Naive thymus-derived CD4-positive, alpha-beta T cell (primary cell): ENCODE measurements at places on chromosomes 13 and 19.

DNA sequence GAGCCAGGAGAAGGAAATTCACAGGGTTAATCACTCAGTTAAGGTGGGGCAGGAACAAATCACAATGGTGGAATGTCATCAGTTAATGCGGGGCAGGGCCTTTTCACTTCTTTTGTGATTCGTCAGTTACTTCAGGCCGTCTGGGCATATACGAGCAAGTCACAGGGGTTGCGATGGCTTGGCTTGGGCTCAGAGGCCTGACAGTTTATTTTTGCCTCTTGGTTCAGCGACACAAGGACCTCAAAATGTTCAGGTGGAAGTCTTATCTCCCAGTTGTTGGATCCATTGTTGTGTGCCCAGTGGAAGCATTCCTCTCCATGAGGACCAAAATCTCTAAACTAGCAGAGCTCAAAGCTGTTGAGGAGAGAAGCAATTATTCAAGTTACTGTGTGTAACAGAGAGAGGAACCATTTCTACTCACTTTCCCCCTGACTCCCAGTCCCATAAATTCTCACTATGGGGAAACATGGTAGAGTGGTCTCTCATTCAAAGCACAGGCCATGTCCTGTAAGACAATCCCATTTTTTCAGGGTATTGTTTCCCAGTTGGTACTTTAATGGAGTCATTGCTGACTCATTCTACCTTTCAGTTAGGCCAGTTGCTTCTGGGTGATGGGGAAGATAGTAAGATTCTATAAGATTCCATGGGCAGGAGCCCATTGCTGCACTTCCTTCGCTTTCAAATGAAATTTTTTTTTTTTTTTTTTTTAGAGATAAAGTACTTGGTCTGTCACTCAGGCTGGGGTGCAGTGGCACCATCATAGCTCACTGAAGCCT lies 8.8 kb upstream of the COX7A1 start:
- no peaks in the 10 kb centered on the region for H3K4me1 ChIP-seq
- H3K36me3 ChIP-seq = no peaks in the 10 kb centered on the region
- no peak overlapping the region for H3K4me3 ChIP-seq
- H3K27ac ChIP-seq = no peak overlapping the region

GRCh38 chr13:76132532-76132931 lies 496.4 kb downstream of the LMO7 start:
- no peaks in the 10 kb centered on the region for H3K4me1 ChIP-seq
- no peak overlapping the region for H3K27ac ChIP-seq
- H3K36me3 ChIP-seq = no peaks in the 10 kb centered on the region

DNA sequence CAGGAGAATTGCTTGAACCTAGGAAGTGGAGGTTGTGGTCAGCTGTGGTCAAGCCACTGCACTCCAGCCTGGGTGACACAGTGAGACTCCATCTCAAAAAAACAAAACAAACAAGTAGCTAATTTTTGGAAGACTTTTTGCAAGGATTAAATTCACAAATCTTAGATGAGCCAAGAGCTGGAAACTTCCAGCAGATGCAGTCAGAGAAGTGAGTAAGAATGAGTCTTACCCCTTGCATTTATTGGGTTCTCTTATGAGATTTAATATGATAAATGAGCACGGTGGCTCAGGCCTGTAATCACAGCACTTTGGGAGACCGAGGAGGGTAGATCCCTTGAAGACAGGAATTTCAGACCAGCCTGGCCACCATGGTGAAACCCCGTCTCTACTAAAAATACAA lies 44.9 kb upstream of the NBEA start:
- H3K27me3 ChIP-seq = no peaks in the 10 kb centered on the region
- no peak overlapping the region for H3K27ac ChIP-seq
- no peak for DNase-seq
- H3K36me3 ChIP-seq = no peaks in the 10 kb centered on the region
- H3K4me1 ChIP-seq = no peaks in the 10 kb centered on the region
- no peak overlapping the region for H3K4me3 ChIP-seq

GRCh38 chr19:11330127-11330526 lies 9.3 kb downstream of the RAB3D start:
- no peak for DNase-seq
- H3K4me3 ChIP-seq = no peak overlapping the region
- H3K36me3 ChIP-seq = no peaks in the 10 kb centered on the region
- no peak overlapping the region for H3K27ac ChIP-seq
- no peaks in the 10 kb centered on the region for H3K27me3 ChIP-seq

- H3K27me3 ChIP-seq = no peaks in the 10 kb centered on the region
- H3K4me3 ChIP-seq = no peak overlapping the region
- no peaks in the 10 kb centered on the region for H3K4me1 ChIP-seq
- no peak for DNase-seq
- no peaks in the 10 kb centered on the region for H3K36me3 ChIP-seq
Measured at GRCh38 chr13:85717921-85718320, 81.3 kb downstream of the SLITRK6 start.

- no peak overlapping the region for H3K4me3 ChIP-seq
- H3K4me1 ChIP-seq = no peaks in the 10 kb centered on the region
- DNase-seq = no peak
- H3K27ac ChIP-seq = no peak overlapping the region
- no peaks in the 10 kb centered on the region for H3K36me3 ChIP-seq
- H3K27me3 ChIP-seq = no peaks in the 10 kb centered on the region
Measured at GRCh38 chr19:30049846-30050667, 108.0 kb downstream of the URI1 start.

- DNase-seq = no peak
- peaks cover 82% of the 10 kb centered on the region for H3K36me3 ChIP-seq
- peaks cover 44% of the 10 kb centered on the region for H3K4me1 ChIP-seq
- peak overlapping the region; percentile 33 for H3K4me3 ChIP-seq
Measured at GRCh38 chr19:10112037-10112761, 706 bp downstream of the P2RY11 start.

- H3K4me3 ChIP-seq = peak overlapping the region; percentile 75
- H3K27me3 ChIP-seq = no peaks in the 10 kb centered on the region
- peak overlapping the region; percentile 93 for H3K27ac ChIP-seq
- peaks cover 28% of the 10 kb centered on the region for H3K36me3 ChIP-seq
- peaks cover 37% of the 10 kb centered on the region for H3K4me1 ChIP-seq
Measured at GRCh38 chr19:2236064-2236313, 140 bp downstream of the PLEKHJ1 start.

DNA sequence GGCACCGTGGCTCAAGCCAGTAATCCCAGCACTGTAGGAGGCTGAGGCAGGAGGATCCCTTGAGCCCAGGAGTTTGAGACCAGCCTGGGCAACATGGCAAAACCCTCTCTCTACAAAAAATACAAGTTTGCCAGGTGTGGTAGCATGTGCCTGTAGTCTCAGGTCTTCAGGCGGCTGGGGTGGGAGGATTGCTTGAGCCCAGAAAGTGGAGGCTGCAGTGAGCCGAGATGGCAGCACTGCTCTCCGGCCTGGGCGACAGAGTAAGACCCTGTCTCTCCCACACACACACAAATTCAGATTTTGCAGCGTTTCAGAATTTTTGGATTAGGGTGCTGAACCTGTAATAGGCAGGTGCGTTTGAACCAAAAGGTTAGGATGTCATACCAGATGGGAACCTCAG lies 2.2 kb downstream of the RPS11 start:
- H3K36me3 ChIP-seq = peaks cover 40% of the 10 kb centered on the region
- no peak for DNase-seq
- H3K27me3 ChIP-seq = no peaks in the 10 kb centered on the region
- peak overlapping the region; percentile 99 for H3K27ac ChIP-seq
- H3K4me1 ChIP-seq = peaks cover 33% of the 10 kb centered on the region
